Activated naive CD4-positive, alpha-beta T cell treated with Interleukin-2 at 50 U/mL for 16 hours (primary cell): ENCODE measurements at places on chromosomes 16 and 17.
A peak's percentile ranks its signal among the peaks of the same experiment; 100 is the strongest.

DNA sequence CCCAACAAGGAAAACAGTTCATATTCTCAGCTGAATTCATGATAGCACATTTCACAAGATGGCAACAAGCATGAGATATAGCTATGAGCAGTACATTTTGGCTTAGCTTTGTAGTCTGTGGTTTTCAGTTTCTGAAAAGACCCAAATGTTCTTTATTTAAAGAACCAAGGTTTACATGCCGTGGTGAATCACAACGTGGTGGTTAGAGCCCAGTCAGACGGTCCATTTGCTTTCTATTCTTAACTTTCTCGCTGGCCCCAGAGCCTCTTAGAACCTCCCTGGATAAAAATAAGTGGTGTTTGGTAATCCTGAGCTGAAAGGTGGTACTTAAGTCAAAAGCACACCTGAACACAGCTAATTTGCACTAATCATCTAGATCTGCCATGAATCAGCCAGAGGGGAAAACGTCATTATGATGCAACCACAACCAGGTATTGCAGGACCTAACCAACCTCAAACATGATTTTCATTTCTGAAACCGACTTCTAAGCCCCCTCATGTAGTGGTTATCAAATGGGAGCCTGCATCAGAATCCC is 18.6 kb upstream of the HAPSTR1 start:
- DNase-seq, result peak; percentile 54

DNA sequence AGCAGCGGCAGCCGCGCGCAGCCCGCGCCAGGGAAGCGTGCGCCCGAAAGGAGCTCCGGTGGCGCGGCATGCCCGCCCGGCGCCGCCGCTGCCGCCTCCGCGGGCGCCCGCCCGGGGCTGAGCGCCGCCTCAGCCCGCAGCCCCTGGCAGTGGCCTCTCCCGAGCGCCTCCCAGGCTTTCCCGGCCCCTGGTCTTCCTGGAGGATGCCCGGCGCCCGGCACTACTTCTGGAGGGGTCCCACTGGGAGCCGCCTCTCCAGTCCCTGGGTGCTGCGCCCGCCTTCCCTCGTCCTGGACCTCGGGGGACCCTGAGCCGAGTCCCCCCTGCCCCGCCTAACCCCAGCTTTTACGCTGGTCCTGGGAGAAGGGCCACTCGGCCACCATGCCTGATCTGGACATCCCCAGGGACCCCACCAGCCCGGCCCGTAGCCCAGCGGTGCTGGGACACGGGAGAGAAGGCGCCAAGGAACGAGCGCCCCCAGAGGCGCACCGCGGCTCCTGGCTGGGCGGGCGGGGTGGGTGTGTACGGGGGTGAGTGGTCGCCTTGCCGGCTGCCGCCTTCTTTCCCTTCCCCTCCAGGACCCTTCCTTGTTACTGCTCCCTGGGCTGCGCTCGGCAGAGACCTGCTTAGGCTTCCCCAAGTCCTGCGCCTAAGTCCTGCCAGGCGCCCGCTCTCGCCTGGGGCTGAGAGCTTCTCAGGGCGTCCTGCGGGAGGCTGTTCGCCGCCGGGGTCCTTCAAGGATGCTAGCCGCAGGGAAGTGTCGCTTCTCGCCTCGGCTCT is 704 bp downstream of the ASIC2 start:
- DNase-seq, result no peak

DNA sequence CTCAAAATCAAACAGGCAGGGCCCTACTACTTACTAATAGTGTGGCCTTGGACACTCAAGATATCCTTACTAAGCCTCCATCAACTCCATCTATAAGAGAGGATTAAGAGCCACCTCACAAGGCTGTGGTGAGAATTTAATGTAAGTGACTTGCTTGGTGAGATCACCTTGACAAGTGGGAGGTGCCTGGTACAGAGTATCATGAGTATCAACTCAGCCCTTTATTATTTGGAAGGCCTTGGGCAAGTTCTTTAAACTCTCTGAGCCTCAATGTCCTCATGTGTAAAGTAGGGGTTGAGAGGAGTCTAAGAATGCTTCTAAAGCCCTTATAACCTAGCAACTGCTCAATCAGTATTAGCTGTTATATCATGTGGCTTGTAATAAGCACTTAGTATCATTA is 15.0 kb downstream of the THUMPD1 start:
- no peak for DNase-seq

DNA sequence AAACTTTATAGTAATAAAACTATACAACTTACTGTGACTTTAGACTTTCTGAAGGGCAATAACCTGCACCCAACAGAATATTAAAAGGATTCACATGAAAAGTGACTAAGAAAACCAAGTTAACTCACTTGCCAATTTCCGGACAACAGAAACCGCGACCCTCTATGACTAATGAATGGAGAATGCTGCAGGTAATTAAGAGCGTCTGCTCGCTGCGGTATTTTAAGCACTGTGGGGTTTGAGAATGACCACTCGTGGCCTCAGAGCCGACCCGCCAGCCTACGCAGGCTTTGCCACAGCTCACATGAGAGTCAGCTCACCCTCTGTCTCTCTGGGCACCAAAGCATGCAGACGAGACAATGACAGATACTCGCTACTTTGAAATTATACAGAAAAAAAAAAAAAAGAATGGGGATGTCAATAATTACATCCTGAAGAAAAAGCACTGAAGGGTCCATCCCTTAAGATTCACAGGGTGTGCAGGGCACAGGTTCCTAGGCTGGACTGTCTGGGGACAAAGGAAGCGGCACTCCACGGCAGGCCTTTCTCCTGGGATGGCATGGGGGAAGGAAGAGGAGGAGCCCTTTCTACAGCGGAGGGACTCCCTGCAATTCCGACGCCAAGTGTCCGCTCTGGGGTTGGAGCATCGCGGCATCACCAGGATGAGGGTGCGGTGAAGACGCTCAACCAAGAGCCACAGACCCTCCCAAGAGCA is 35.0 kb downstream of the ZCCHC14 start:
- DNase-seq, result peak; percentile 62

DNA sequence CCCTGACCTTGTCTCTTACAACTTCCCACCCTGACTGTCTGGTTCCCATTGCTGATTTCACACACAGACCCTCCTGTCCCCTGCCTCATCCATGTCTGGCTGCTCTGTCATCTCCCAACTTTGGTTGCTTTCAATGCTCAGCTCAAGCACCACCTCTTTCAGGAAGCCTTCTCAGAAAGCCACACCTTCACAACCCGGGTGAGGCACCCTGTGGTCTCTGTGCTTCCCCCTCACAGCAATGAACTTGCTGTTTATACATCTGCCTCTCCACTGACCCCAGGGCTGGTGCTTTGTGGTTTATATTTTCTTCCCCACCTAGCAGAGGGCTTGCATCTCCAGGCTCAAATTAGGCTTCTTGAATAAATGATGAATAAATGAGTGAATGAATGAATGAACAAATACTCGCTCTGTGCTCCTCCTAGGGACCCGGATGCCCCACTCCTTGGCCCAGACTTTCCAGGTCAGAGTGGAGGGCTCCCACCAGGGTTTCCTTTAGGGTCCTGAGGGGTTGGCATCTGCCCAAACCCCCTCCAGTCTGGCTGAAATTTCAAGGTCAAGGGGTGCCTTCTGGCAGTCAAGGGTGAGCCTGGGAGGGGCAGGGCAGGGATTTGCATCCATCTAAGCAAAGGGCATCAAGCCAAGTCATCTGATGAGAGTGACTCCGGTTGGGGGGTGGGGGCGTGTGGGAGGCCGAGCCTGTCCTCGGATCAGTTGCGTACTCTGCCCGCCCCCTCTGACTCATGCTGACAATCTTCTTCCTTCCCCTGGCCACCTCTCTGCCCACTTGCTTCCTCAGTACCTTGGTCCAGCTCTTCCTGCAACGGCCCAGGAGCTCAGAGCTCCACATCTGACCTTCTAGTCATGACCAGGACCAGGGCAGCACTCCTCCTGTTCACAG is at the start of gene ITGAX:
Gene ITGAX (plus strand): TSS at position 783 of the 898 bp plus-strand sequence. CDS start 79 bp downstream, at position 862.
- DNase-seq, result peak; percentile 60

DNA sequence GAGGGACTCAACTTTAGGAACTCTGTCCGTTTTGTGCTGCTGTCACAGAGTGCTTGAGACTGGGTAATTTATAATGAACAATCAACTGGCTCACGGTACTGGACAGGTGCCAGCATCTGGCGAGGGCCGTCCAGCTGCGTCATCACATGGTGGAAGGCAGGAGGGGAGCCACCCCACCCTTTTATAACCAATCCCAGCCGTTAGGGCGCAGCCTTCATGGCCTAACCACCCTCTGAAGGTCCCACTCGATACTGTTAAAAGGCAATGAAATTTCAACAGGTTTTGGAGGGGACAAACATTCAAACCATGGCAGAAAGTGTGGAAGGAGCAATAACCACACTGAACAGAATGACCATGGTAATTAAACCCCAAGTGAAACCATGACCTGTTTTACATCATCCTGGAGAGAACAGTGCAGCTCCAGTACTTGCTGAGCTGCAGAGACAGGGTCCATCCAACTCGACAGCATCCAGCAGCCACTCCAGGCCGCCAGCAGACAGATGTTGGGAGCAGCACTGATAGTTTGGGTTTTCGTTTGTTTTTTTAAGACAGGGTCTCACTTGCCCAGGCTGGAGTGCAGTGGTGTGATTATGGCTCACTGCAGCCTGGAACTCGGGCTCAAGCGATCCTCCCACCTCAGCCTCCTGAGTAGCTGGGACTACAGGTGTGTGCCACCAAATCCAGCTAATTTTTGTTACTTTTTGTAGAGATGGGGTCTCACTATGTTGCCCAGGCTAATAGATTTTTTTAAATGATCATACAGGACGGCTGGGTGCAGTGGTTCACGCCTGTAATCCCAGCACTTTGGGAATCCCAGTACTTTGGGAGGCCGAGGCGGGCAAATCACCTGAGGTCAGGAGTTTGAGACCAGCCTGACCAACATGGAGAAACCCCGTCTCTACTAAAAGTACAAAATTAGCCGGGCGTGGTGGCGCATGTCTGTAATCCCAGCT is 11.0 kb downstream of the CHMP6 start:
- no peak for DNase-seq

DNA sequence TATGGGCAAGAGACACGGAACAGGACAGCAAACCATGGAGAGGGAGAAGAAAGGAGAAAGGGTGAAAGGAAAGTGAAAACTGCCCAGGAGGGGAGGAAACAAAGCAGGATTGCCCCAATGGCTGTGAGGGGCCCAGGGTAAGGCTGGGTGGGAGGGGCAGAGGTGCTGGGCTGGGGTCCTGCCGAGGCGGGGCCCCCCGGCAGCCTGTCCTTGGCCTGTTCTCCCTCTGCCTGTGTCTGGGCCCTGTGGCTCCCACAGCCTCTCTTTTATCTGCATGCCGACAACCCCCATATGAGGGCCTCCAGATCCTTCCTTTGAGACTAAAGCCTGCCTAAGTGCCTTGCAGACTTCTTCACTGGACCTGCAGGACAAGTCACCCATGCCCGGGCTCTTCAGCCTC is 15.5 kb downstream of the ZNHIT3 start:
- DNase-seq, result no peak

- DNase-seq, result peak; percentile 22
Measured at GRCh38 chr16:11797957-11798299, 870 bp upstream of the ZC3H7A start.

DNA sequence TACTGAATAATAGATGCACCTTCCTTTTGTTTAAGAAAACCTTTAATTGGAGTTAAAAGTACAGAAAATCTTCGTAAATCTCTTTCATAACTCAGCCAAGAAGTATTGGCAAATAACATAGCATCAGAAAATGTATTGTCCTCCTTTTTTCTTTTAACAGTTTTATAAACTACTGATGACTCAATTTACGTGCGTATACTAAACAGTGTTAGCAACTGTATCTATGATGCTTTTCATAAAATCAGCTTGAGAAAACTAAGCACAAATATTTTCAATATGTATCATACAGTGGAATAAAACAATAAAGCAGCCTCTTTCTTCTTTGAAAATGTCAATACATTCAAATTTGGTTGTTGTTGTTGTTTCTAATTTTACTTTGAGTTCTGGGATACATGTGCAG is 88.6 kb downstream of the STXBP4 start:
- no peak for DNase-seq

GRCh38 chr17:76988796-76989195 is 120.6 kb downstream of the MGAT5B start:
- DNase-seq, result no peak

GRCh38 chr16:84941921-84942320 is 69.4 kb downstream of the ZDHHC7 start:
- no peak for DNase-seq

DNA sequence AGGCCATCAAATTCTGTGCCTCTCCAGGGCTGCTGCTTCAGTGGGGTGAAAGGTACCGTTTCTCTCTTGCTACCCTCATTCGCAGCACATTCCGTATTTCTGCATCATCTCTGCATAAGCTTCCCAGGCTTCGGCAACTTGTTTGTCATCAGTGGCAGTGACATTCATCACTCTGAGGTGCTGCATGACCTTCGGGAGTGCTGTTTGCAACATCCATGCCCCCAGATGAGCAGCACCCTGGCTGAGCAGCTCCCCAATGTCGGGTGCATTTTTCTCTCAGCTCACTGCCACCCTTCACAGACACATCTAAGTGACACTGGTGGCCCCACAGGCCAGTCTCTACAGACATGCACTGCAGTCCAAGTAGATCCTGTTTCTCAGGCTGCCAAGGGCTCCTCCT is 3.8 kb downstream of the CREBBP start:
- DNase-seq, result no peak

DNA sequence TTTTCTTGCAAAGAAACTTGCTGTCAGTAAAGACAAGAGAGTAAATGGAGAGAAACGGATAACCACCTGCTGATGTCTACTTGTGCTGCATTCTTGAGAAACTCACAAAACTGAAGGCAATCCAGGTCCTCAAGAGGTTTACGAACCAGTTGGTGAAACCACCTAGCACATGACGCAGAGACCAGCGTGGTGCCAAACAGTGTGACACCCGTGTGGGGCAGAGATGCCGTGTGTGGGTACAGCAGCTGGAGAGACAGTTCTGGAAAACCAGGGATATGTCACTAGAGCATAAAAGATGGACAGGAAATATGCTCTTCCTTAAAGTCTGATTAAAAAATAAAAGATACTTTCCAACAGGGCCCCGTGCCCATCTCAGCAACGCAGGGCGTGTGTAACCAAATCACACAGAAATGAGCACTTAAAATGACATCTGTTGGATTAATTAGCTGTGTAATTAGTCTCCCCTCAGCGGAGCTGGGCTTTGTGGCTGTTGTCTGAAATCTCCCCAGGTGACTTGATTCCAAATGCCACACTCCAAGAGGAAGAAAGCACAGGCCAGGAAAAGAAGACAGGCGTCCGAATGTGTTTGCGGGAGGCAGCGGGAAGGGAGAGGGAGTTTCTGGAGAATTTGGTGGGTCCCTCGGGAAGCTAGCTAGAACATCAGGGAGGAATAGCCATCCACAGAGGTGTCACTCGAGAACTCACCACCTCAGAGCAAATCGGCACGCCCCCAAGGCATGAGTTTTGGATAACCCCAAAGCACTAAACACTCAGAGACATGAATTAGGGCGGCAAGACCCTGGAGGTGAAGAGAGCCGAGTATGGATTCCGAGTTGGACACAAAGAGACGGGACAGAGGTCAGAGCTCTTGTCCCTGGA is 109.8 kb downstream of the ZFHX3 start:
- no peak for DNase-seq
